ENCODE measurements at places on chromosomes 5 and 9.

GRCh38 chr5:138736293-138736692, 16.9 kb upstream of the CTNNA1 start:
- no peak for DNase-seq

- DNase-seq, result no peak
Observed at GRCh38 chr5:142343531-142343930, 18.7 kb upstream of the SPRY4 start.

DNA sequence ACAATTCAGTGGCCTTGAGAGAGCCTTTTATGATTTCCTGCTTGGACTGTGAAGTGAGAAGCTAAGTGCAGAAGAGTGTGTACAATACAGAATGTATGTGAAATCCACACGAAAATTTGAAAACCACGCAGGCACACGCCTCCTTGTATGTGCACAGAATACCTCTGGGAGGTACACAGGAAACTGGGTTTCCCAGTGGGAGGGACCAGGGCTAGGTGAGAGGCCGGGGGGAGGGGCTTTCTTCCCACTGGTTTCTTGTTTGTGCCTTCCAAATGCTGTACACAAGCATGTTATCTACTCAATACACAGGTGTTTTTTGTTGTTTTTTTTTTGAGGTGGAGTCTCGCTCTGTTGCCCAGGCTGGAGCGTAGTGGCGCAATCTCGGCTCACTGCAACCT, 16.1 kb downstream of the C9orf50 start:
- peak; percentile 25 for DNase-seq

GRCh38 chr5:5308319-5308718, 114.2 kb upstream of the ICE1 start:
- no peak for DNase-seq

GRCh38 chr9:135156525-135157510, 69.3 kb downstream of the OLFM1 start:
- peak; percentile 59 for DNase-seq

DNA sequence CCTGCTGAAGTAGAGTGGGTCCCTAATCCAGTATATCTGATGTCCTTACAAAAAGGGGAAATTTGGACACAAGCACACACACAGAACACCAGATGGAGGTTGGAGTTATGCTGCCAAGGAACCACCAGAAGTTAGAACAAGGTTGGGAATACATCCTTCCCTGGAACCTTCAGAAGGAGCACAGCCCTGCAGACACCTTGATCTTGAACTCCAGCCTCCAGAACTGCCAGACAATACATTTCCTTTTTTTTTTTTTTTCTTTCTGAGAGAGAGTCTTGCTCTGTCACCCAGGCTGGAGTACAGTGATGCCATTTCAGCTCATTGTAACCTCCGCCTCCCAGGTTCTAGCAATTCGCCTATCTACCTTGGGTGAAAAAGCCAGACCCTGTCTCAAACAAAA, 7.1 kb upstream of the ODF2 start:
- DNase-seq, result no peak

GRCh38 chr5:13567819-13568218, 376.7 kb downstream of the DNAH5 start:
- no peak for DNase-seq

- DNase-seq, result no peak
Observed at GRCh38 chr5:78492224-78492623, 131.8 kb downstream of the SCAMP1 start.

- DNase-seq, result no peak
Observed at GRCh38 chr9:110021891-110022290, 186.1 kb downstream of the C9orf152 start.

Data from lower lobe of right lung (tissue), 2 donors.